NCI-H1930 (cell line): ENCODE measurements at places on chromosomes 4 and X.

DNA sequence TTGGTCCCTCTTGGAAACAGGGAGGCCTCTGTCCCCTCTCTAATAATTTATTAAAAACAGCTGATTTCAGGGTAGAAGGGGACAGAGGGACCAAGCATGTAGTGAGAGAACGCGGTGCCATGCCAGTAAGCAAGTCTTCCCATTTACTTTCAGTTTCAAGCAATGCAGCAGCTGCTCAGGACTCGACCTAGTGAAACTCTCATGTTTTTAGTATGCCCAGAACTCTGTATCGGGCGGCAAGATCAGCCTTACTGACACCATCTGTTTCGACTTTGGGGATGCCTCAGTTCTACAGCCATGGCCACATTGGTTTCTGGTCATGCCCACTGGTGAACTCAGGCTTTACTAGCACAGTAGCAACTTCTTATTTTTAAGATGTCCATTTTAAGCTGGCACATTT lies 40.6 kb downstream of the ZNF81 start:
- no peak for DNase-seq

DNA sequence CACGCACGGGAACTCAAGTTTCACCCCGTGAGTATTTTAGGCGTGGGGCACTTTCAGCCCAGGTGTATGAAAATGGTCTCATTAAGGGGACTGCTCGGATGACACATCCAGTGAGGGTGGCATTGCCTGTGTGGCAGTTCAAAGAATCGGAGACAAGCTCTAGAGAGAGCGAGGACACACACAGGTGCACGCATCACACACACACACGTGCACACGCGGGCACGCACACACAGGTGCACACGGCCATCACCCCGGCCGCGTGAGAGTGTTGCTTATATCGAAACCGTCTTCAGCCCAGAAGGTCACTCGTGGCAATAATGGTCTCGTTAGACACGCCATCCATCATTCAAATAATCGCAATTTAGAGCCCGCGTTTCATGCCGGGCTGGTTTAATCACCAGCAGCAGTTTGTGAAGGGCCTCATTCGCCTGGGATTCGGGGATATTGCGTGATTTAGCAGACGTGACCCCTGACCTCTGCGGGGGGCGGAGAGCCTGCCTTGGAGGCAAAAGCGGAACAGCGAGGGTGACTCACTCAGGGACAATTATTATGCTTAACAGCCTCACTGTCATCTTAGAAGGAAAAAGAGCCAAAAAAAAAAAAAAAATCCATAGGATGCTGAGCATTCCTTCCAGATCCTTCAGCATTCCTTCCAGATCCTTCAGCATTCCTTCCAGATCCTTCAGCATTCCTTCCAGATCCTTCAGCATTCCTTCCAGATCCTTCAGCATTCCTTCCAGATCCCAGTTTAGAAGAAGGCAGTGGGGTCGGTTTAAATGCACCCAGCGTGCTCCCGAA lies 89.4 kb upstream of the PPP2R3B start:
- no peak for DNase-seq

GRCh38 chrX:154436983-154437752 lies at the start of gene GDI1:
TSS of gene GDI1 (plus strand) at chrX:154437154. CDS start at chrX:154437255, 101 bp downstream.
- peak; percentile 57 for DNase-seq

DNA sequence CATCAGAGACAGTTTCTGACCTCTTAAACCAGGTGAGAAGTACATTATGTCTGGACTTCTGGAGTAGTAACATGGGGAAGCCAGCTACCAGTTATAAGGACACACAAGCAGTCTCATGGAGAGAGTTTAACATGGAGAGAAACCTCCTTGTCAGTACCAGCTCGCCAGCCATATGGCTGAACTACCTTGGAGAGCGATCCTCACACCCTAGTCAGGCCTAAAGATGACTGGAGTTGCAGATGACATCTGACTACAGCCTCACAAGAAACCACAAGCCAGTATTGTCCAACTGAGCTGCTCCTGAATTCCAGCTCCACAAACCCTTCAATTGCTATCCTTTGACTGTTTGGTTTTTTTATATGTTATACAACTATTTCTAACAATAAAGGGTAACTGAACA lies 49.8 kb downstream of the PDHA2 start:
- DNase-seq: no peak

DNA sequence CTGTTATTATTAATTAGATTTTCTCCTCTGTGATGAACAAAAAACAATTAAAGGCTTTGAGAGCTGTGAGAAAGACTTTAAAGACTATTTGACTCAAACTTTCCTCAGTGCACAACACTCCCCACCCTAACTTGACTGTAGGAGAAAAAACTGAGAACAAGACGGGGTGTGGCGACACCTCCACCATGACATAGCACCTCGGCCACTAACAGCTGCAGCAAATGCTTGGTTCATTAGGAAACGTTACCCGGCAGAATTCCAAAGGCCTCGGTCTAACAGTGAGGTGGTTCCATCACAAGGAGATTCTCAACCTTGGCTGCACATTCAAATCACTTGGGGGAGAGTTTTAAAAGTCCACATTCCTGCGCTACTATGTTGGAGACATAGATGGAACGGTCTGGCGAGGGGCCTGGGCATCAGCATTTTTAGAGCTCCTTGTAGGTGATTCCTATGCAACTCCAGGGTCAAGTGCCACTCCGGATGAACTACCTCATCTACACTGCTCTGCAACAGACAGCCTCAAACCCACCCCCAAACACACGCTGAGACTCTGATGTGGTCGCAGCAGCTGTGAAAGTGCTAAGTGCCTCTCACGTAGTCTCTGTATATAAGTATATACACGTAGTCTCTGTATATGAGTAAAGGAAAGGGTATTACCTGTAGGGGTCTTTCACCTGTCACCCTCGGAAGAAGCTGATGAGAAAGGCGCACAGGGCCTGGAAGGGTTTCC lies 1.0 kb downstream of the FGFBP2 start:
- DNase-seq: no peak
